Activated naive CD4-positive, alpha-beta T cell treated with anti-CD3 and anti-CD28 coated beads, Interleukin-2, amount 10 ng/mL, durations not matched to agents 7 days and 5 days (primary cell): ENCODE measurements at places on chromosomes 5 and 9.

GRCh38 chr5:156531199-156531598 lies 204.2 kb downstream of the SGCD start:
- DNase-seq, result no peak

DNA sequence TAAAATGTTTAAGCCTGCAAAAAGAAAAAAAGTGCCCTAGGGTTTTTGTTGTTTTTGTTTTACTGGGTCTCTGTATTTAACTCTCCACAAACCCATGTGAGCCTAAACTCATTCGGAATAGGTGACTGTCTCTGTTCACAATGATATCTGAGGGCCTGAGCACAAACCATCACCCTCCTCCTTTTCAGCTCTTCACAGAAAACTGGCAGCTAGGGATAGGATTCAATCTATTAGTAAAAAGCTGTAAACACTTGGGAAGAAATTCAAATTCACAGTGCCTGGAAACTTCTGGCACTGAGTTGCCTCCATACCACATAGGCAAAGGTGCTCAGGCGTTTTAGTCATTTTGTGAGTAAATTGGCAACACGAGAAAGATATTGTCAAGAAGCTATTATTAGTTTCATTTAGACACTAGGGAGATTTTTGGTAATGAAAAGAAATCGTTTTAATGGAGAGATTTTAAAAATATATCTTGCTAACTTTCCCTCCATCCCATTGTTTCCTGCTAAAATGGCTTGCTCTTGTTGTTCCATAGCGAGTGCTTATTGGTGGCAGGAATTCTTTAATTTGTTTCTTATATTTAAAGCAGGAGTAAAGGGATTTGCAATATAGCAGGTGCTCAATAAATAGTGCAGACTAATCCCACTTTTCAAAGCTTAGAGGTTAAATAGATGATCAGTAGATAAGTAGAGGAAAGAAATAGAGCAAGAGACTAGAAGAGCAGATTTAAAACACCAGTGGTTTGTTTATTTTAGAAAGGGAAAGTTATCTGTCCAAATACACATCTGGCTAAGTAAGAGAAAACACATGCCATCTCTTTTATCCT lies 9.7 kb downstream of the FOXD1 start:
- DNase-seq, result no peak

- DNase-seq, result no peak
Observed at GRCh38 chr9:7549249-7549648, 250.3 kb downstream of the DMAC1 start.

- no peak for DNase-seq
Observed at GRCh38 chr5:13378091-13378490, 566.4 kb downstream of the DNAH5 start.

DNA sequence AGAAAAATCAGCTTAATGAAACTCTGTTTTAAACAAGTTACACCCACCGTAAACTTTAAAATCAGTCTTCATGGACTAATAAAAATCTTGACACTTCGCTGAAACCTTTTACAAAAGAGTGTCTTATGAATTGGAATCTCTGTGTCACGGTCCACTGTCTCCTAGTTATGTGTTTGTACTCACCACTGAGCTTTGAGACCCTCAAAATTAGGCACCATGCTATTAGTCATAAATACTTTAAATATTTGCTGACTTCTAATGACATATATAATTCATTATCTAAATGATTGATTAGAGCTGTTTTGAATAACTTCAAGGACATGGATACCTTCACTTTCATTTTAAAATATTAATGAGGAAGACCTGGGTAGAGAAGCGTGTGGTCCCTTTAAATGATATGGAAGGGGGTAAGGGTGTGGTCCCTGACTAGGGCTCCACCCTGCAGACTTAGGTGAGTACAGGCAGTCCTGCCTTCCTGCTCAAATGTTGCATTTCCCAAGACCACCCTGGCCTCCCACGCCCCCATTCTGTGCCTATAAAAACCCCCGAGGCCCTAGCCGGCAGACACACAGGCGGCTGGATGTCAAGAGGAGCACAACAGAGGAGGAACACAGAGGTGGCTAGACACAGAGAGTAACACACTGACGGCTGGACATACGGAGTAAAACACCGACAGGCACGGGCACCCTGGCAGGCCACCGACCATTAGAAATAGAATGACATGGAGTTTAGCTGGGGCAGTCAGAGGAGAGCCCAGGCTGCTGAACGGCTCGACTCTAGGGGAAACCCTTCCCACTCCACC lies 179.0 kb upstream of the CDH9 start:
- DNase-seq, result no peak

GRCh38 chr5:73215531-73215890 lies 42.5 kb downstream of the TMEM174 start:
- no peak for DNase-seq

DNA sequence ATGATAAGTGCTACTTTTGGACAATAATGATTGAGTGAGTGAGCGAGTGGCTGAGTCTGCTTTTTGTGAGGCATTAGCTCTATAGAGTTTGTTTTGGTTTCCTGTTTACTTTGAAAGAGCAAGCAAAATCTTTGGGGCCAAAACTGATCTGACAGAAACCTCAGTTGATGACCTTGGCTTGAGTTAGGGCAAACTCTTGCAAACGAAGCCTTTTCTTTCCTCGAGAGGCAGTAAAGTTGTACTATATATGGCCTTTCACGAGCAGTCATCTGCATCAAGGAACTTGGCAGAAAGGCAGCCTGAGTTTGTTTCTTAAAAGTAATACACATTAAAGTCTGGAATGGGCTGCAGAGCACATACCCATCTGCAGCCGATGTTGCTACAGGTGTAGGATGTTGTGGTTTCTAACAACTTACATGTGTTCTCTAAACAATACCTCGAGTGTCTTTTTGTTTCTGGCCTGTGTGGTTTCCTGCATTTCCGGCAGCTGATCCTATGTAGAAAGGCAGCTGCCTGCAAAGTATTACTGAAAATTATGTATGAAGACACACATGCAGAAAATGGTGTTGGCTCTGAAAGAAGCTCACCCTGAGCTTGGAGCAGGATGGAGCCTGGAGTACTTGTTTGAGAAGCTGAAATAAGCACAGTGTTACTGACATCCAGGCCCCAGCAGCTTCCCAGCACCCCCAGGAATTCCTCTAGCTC lies 60.8 kb downstream of the FOXD1 start:
- DNase-seq, result peak; percentile 84

DNA sequence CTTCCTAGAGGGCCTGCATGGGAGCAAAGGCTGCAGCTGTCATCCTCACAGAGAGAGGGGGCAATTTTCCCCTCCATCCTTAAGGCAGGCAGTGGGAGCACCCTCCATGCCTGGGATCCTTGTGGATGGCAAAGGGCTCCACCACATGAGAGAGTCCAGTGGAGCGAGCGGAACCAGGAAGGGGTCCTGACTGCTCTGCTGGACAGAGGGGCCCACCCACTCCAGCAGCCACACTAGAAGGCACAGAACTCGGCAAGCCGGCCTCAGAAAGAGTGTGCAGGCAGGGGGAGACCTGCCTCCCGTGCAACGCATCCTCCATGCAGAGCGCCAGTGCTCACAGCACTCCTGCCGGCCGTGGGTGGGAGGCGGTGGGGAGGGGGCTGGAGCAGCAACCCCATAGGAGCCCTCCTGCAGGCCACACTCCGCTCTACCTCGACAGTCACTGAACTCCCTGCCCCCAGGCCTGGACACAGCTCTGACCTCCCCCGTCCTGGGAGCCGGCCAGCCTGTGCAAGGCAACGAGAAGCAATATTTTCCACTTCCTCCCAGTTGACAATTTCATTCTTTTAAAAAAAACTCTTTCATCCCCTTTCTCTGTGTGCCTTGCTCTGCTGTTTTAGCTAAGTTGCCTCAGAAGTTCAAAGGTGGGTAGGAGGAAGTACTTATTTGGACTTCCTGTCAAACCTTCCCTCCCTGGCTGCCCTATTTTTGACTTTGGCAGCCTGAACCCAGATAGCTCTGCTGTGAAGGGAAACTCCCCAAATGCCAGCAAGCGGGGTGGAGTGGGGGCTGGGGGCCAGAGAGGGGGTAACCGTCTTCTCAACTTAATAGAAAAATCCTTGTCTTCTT lies 5.3 kb upstream of the LCP2 start:
- peak; percentile 83 for DNase-seq

- DNase-seq, result no peak
Observed at GRCh38 chr5:14034963-14035362, 90.5 kb upstream of the DNAH5 start.

- no peak for DNase-seq
Observed at GRCh38 chr5:130975847-130976246, 189.2 kb downstream of the HINT1 start.

DNA sequence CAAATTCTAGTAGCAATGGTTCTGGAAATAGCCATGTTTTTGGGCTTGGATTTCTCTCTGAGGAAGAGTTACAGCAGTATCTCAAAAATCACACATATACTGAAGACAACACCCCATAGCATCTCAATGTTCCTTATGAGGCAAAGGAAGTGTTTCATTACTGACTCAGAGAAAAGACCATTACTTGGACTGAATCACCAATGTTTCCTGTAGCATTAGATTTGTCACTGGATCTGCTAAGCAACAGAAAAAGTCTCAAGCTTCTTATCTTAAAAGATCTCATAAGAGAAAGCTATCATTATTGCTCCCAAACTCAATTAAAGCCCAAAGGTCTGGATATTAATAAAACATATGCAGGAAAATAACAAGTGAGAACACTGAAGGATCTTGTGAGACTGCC lies 272.4 kb downstream of the ADAMTS6 start:
- DNase-seq, result no peak

GRCh38 chr5:66273121-66273520 lies 129.0 kb downstream of the SREK1 start:
- DNase-seq, result no peak

DNA sequence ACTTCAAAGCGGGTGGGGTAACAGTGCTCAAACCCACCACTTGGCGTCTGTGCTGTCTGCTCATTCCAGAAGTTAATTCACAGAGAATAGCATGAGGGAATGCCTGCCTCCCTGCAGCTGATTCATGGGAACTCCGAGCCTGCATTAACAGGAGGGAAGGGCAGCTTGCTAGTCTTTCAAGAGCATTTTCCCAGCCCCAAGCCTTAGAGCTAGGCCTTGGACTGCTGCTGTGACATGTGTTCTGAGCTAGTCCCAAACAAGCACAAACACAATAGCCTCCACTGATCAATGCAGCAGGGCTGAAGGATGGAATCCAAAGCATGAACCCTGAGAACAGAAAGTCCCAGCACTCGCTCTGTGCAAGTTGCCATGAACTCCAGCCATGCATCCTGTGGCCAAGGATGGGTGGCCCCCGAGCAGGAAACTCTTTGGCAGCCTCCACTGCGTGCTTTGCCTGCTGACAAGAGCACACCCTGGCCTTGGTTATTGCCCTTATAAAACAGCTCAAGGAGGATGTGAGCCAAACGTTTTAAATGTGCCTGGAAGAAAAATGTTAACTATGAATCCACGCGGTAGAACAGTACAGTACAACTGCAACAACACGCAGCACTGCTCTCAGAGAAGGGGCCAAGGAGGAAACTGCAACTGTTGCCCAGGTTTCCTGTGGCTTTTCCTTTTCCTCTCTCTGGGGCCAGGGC lies 653.1 kb upstream of the KLF4 start:
- no peak for DNase-seq

- DNase-seq, result no peak
Observed at GRCh38 chr9:116550696-116551436, 136.2 kb upstream of the TRIM32 start.

GRCh38 chr5:15001517-15001916 lies 129.9 kb upstream of the ANKH start:
- DNase-seq, result no peak

GRCh38 chr9:125079931-125080330 lies 63.4 kb downstream of the SCAI start:
- DNase-seq, result no peak

DNA sequence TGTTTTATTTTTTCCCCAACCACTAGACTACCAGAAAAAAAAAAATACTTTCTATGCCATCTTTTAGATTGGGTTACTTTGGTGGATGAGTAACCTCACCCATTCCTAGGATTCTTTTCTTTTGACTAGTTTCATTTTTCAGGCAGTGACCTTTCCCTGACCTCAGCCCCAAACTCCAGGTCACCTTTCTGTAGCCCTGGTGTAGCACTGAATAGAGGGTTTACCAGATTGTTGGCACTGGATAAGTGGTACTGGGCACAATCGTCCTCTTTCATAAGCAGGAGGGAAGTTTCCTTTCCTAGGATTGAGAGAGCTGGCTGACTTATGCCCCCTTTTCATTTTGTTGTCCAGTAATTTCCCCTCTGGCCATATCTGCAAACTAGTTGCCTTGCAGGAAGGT lies 169.4 kb upstream of the TMEM161B start:
- no peak for DNase-seq

- DNase-seq, result no peak
Observed at GRCh38 chr9:93001031-93001430, 53.7 kb downstream of the FGD3 start.

- no peak for DNase-seq
Observed at GRCh38 chr5:67528953-67529352, 332.4 kb upstream of the CD180 start.

DNA sequence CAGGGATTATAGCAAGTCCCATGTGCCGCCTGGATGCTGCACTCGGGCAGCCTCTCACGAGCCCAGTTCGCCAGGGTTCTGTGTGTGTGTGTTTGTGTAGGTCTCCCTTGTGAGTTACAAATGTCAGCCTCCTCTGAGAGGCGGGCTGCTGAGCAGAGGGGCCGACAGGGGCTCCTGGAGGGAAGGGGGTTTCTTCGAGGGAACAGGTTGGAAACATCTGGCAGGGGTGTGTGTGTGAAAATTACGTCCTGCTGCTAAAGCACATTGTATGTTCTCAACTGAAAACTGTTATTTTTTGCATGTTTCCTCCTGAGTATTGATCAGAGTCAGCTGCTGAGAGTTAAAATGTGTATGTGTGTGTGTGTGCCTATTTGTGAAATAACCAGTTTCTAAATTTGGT lies 9.7 kb downstream of the GALNT10 start:
- DNase-seq, result no peak

GRCh38 chr9:107049046-107049802 lies 186.3 kb downstream of the ZNF462 start:
- no peak for DNase-seq

- DNase-seq, result no peak
Observed at GRCh38 chr5:41842777-41843176, 27.4 kb downstream of the OXCT1 start.
